ENCODE measurements at places on chromosomes 12 and 14.

- DNase-seq, result peak; percentile 73
Observed at GRCh38 chr12:48995086-48995879, 3.9 kb downstream of the DDN start.

GRCh38 chr12:64180951-64181350, 41.1 kb downstream of the KICS2 start:
- DNase-seq, result peak; percentile 83

GRCh38 chr12:111645433-111645832, 40.3 kb downstream of the BRAP start:
- no peak for DNase-seq

DNA sequence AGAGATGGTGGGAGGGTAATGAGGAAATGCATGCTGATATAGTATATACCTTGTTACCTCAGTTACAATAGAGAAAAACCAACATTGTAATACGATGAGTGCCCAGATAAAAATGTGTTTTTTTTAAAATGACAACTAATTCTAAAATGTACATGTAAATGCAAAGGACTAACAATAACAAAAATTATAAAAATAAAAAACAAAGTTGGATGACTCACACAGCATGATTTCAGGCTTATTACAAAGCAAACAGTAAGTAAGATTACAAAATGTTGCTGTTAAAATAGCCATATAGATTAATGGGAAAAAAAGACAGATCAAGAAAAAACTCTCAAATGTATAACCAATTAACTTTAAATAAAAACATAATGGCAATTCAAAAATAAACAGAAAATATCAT, 1099.4 kb downstream of the FSCB start:
- no peak for DNase-seq

DNA sequence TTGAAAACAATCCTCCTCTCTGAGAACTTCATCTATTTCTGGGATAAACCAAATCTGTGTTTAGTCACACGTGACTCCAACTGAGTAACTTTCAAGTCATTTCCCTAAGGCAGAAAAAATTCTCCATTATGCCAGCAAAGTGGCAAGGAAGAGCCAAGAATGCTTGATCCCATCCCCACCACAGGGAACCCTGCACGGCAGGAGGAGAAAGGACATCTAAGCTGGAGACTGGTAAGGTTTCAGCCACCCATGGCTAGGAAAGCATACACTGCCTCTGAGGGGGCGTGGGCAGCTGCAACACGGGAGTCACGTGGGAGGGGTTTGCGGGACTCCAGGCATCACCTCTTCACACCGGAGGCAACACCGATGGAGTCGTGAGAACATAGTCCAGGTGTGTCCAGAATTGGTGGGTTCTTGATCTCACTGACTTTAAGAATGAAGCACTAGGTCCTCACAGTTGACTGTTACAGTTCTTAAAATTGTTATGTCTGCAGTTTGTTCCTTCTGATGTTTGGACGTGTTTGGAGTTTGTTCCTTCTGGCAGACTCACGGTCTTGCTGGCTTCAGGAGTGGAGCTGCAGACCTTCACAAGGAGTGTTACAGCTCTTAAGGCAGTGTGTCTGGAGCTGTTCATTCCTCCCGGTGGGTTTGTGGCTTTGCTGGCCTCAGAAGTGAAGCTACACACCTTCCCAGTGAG, 2.7 kb upstream of the SIVA1 start:
- DNase-seq, result no peak

DNA sequence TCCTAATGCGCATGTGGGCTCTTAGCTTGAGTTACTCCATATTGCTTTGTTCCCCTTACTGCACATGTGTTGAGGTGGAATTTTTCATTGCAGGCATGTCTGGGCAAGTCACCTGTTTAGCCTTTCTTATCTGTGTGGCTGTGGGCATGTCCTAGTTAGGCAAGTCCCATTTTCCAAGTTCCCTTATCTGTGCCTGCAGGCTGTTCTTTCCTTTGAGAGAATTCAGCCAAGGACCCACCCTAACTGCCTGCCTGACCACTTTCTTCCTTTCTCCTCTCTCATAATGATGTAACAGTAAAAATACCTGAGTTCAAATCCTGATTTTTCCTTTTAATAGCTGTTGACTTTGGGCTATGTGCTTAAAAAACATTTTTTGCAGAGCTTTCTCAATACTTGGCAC, 870.6 kb downstream of the NRXN3 start:
- DNase-seq, result no peak

DNA sequence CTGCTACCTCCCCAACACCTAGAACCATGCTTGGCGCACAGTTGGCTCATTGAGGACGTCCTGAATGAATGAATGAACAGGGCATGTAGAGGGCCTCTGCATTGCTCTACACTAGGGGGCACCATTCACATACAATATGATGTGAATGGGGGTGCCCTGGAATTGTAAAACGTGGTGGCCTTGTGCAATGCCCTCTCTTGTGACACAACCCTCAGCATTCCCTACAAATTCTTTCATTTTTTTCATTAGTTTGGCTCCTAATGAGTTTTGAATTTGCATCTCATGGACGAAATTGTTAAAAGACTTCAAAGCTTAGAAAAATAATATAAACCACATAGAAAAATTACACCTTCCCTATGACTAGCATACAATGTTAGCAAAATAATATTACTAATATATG, 2.3 kb upstream of the DIO2 start:
- peak; percentile 78 for DNase-seq

- peak; percentile 22 for DNase-seq
Observed at GRCh38 chr14:22478670-22479069, 110.4 kb downstream of the DAD1 start.

DNA sequence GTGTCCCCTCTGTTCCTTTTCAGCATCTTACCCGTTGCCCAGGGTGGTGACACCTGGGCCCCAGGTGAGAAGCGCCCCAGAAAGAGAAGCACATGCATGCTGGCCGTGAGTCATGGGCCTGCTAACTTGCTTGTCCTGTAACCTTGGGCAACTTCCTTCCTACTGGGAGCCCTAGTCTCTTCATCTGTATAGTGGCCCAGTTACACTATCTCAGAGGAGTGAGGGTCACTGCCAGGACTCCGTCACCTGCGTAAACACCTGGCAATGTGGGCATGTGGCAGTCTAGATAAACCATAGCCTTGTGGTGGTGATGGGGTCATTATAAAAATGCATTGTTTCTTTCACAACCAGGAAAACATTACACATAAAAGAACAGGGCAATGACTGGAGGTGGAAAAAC, 125.2 kb downstream of the SLC25A47 start:
- no peak for DNase-seq

DNA sequence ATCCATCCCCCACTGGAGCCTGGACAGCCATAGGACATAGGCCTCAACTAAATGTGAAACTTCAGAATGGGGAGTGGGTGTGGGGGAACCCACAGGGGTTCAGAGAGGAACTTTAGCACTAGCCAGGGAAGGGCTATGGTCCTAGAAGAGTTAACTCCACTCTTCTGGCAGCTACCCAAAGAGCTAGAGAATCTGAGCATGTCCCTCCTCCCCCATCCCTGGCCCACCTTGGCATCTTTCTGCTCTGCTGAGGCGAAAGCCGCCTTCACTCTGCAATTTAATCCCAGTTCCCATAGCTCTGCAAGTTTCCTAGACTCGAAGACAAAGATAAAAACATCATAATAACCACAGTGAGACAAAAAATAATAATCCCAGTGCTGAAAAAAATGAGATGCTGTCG, 214.7 kb upstream of the RTL1 start:
- no peak for DNase-seq

- peak; percentile 38 for DNase-seq
Observed at GRCh38 chr12:63802012-63802608, 22.4 kb downstream of the RXYLT1 start.

DNA sequence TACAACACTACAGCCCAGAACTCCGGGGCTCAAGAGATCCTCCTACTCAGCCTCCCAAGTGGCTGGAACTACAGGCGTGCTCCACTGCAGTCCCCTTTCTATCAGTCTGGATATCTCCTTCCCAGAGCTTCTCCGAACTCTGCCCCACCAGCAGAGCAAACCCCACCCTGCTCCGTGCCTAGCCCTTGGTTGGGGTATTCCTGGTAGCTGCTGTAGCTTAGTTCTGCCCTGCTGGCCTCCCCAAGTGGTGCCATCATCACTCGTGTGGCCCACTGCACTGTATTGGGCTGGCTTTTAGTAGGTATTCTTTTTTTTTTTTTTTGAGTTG, 9.5 kb downstream of the HSP90AA1 start:
- DNase-seq, result no peak

DNA sequence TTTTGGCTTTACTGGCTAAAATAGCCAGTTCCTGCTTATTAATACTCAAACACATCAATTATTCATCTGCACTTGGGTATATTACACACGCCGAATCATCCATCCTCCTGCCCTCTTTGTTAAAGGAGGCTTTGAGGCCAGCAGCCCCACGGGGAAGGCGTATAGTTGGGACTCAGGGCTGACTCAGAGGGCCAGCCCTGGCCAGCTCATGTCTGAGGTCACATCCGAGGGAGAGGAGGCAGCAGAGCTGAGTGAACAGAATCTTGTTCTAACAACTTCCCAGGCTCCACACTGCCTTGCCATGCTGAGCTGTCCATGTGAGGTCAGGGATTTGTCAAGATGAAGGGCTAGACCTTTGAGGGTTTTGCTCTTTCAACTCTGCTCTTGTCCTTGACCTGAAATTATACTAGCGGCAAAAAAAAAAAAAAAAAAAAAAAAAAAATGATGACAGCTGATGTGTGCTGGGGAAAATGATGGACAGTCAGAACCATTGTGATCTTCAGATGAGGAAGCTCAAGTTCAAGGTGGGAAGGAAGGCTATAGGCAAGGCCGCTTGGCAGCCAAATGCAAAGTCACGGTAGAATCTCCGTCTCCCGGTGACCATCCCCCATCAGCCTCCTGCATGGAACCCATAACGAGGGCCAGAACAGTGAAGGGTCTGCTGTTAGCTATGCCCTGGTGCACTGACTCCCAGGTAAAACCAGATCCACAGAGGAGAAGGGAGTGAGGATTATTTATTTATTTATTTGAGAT, 12.5 kb upstream of the MARK3 start:
- peak; percentile 98 for DNase-seq

DNA sequence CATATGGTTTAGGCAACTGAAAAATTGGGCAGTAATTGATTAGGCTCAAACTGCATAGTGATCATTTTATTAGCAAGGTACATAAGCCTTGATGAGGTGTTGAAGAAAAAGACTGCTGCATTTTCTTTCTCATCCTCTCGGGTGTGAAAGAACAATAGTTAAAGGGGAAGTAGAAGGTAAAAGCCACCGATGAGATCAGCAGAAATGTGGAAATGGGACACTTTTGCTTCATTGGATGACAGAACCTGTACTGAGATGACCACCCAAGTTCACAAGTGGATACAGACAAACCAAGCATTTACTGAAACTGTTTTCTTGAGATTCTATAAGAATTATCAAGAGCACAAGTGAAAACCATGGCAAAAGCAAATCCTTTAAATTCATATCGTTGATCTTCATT, 184.0 kb downstream of the TMX1 start:
- DNase-seq, result no peak

- no peak for DNase-seq
Observed at GRCh38 chr12:118025168-118025567, 8.7 kb downstream of the RFC5 start.

- no peak for DNase-seq
Observed at GRCh38 chr12:92544322-92544721, 158.5 kb upstream of the PLEKHG7 start.

DNA sequence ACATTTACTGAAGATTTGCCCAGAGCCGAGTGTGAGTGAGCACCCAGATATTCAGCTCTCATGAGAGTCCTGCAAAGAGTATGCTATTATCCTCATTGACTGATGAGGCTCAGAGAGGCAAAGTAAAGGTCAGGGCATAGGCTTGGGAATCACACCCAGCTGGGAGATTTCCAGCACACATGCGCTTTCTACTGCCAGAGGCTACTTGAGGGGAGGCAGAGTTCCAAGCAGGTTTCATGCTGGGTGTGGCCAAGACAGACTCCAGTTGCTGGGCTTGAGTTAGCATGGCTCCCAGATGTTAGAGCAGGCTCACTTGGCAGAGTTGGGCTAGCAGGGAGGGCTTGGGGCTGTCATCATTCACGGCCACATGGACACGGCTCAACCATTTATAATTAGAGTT, 14.4 kb upstream of the FAM181A start:
- peak; percentile 25 for DNase-seq
